Omental fat pad (tissue), 4 donors: ENCODE measurements at places on chromosomes 12 and 14.
A peak's percentile ranks its signal among the peaks of the same experiment; 100 is the strongest.

- no peak for DNase-seq
Observed at GRCh38 chr12:95767703-95768102, 22.9 kb downstream of the NTN4 start.

DNA sequence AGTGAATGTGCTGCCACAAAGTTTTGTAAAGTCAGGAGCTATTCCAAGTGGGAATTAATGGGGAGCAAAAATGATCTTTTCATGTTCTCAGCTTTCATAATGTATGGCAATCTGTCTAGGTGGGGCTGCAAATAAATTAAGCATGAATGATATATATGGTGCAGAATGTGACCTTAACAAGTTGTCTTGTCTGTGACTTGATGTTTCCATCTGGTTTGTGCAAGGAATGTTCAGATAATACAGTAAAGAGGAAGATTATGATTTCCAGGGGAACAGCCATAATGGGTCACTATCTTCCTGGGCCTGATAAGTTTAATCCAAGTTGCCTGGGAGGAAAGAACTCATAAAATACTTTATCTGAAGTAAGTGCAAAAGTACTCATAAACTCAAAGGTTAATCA lies 1815.8 kb upstream of the FLRT2 start:
- no peak for DNase-seq

DNA sequence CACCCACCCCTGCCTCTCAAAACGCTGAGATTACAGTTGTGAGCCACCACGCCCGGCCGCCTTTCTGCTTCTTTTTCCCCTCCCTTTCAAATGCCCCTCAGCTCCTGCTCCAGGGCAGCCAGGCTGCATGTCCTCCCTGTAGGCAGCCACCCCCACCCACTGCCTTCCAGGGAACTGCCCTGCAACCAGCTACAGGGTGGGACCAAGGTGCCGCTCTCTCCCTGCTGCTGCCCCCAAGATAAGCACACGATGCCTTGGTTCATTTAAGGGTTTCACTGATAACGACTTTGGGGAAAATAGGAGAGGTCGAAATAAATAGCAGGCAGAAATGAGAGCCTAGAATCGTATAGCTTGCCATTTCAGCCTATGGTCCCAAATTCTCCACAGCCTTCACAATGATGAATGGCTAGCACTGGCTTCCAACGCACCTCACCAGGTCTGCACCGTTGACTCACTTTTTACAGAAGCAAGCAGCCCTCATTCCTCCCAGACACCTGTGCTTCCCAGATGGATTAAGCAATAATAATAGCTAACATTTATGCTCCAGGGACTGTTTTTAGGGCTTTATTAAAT lies 40.7 kb downstream of the ATG14 start:
- no peak for DNase-seq

- DNase-seq: no peak
Observed at GRCh38 chr12:97927977-97928376, 465.4 kb downstream of the RMST start.

- DNase-seq: no peak
Observed at GRCh38 chr12:40726366-40726765, 34.1 kb downstream of the CNTN1 start.

GRCh38 chr12:121570467-121571283 lies 10.1 kb downstream of the KDM2B start:
- DNase-seq: no peak

DNA sequence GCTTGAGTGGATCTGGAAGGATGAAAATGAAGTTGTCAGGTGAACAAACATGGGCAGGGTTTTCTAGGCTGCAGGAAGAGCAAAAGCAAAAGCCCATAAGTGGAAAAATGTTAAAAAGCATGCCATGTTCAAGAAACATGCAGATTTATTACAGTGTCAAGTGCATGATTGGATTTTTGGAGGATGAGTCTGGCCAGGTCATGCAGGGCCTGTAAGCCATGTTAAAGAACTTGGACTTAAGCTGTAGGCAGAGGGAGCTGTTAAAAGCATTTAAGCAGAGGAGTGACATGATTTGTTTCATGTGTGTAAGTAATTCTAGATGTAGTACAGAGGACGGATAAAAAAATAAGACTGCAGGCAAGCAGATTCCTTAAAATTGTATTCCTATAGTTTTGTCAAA lies 16.3 kb upstream of the SINHCAF start:
- DNase-seq: no peak

DNA sequence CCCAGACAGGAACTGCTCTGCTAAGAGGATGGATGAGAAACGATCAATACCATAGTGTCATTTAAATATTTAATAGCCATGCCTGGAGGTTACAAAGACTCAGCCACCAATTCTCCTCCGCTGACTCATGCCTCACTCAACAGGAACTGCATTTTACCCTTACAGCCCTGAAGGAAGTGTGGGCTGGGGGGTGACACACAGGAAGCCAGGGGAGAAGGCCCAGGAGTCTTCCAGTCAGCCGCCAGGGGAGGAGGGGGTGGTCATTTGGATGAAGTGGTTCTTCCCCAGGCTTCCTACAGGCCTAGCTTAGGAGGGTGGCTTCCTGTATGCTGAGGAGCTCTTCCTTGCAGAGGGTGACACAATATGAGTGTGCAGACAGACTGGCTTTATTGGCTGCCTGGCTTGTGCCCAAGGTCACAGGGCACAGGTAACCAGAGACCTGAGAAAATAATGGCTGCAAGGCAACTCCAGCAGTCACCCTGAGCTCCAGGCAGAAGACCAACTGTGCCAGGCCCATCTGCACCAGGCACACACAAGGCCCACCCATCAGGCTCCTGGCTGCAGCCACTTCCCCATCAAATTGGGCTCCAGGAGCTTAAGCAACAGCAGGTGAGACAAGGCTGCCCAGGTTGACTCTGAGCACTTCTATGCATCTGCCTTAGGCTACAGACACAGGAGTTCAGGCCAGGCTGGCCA lies 30.6 kb upstream of the RPLP0 start:
- DNase-seq: peak; percentile 54

- DNase-seq: no peak
Observed at GRCh38 chr14:66233591-66233990, 252.6 kb upstream of the CCDC196 start.

DNA sequence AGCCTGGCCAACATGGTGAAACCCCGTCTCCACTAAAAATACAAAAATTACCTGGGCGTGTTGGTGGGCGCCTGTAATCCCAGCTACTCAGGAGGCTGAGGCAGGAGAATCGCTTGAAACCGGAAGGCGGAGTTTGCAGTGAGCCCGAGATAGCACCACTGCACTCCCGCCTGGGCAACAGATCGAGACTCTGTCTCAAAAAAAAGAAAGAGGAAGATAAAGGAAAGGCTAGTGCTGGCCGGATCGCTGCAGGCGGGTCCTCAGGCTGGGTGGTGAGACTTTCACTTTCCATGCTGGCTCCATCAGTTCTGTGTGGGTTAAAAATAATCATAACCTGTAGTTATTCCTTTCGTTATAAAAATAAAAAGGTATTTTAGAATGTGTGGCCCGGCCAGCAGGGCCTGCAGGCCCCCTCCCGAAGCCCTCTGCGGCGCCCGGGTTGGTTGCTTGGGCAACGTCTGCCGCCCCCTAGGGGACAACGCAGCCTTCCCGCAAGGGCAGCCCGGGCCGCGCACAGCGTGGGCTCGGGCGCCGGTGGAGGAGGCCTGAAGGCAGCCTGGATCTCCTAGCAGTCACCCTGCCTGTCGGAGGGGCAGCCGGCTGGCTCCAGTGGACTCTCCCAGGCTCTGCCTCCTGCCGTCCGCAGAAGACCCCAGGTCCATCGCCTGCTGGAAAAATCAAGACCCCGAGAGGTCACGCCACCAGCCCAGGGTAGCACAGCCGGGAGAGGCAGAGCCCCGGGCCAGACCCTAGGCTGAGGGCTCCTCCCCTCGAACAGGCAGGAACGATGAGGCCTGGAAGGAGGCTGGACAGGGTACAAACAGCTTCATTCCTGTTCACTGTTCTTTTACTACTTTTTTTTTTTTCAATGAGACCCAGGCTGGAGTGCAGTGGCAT lies 5.0 kb upstream of the SLC25A47 start:
- peak; percentile 52 for DNase-seq

DNA sequence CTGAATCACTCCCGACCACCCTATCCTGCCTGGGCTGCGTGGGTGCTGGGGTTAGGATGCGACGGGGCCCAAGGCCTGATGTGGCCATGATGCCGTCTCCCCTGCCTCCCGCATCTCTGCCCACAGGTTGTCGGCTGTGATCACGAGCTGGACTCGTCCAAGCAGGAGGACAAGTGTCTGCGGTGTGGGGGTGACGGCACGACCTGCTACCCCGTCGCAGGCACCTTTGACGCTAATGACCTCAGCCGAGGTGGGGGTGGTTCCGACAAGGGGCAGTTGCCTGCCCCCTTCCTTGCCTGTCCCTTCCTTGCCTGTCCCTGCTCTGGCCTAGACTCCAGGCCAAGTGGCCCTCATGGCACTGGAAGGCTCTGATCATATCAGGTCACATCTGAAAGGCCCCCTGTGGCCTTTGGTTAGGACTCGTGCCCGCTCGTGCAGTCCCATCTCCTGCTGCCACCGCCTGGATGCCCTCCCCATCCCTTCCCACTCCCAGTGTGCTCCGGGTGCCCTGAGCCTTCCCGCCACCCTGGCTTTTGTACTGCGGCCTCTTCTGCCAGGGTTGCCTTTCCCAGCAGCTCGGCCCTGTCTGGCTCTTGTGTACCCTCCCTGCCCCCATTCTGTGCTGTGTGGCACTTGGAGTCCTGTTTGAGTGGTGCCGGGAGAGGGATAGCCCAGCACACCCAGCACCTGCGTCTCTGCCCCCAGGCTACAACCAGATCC lies 13.6 kb downstream of the PAPLN start:
- DNase-seq: no peak

GRCh38 chr12:30142301-30142700 lies 358.6 kb upstream of the TMTC1 start:
- no peak for DNase-seq

DNA sequence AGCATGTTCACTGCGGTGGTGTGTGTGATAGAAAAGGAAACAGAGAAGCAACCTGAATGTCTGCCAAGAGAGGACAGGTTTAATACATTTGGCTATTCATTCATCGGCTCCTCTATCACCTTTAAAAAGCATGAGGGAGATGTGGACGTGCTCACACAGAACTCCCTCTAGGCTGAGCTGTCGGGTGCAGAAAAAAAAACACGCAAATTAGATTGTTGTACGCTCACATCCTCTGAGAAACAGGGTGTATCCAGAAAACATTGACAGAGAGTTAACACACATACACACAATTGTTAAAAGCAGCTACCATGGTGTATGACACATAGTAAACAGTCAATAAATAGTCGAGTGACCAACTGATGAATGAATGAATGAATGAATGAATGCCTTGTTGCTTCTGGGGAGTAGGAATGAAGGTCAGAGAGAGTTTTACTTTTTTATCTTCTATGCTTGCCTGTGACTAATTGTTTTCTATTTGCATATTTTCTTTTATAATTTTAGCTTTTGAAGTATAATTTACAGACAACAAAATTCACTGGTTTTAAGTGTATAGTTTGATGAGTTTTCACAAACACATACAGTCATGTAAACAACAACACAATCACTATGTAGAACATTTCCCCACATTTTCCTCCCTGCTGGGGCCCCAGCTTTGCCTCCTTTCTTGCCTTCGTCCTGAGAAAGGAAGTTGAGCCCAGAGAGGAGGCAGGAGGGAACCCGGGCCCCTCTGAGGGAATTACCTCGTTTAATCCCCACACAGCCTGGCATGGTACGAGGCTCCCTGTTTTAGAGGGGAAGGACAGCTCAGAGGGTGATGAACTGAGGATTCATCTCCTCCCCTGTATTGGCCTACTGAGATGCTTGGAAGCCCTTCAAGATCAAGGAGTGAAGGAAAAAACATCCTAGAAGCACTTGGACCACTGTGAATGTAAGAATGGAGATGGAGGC lies 19.7 kb upstream of the FAM222A start:
- no peak for DNase-seq

DNA sequence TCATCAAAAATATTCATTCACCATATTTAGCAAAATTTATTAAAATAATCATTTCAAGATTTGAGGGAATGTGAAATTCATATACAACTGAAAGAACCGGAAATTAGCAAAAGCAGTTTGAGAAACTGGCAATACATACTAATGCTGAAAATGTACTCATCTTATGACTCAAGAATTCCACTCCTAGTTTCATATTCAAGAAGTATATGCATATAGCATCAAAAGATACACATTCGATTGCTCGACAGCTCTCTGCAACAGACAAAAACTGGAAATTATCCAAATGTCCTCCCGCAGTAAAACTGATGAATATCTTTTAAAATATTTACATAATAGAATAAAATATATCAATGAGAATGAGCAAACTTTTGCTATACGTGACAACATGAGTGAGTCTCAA lies 189.2 kb upstream of the MGAT4C start:
- DNase-seq: no peak

DNA sequence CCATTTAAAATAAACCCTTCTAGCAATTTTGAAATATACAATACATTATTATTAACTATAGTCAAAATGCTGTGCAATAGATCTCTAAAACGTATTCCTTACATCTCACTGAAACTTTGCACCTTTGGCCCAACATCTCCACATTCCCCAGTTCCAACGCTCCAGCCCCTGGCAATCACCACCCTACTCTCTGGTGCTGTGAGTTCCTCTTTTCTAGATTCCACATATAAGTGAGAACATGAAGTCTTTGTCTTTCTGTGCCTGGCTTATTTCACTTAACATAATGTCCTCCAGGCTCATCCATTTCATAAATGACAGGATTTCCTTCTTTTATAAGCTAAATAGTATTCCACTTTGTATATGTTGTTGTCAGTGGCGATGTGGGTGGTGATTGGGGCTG lies 194.7 kb upstream of the RTL1 start:
- no peak for DNase-seq

GRCh38 chr12:11929714-11930113 lies 141.0 kb upstream of the BCL2L14 start:
- DNase-seq: no peak

GRCh38 chr14:22737052-22737451 lies 29.4 kb upstream of the OXA1L start:
- no peak for DNase-seq

GRCh38 chr12:88579161-88579517 lies 1.1 kb downstream of the KITLG start:
- no peak for DNase-seq

DNA sequence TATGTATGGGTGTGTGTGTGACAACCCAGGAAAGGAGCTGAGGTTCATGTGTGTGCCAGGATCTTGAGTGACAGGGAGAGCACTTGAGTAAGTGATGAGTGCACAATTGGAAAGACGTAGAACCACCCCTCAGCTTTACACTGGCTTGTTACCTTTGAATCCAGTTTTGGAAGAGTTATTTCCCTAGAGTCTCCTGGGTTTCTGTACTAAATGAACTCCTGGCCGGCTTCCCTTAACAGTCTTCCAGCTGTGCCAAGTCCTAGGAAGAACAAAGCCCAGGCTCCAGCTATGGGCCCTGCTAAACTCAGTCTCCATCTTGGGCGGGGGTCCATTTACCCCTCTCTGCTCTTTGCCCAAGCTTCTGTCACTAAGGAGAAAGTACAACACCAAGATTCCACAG lies 19.7 kb upstream of the NR1H4 start:
- no peak for DNase-seq

- DNase-seq: no peak
Observed at GRCh38 chr12:10131111-10131690, 1.2 kb upstream of the CLEC7A start.
